ENCODE measurements at places on chromosomes 1 and 21.

GRCh38 chr21:30028537-30028936 lies 88.7 kb upstream of the GRIK1 start:
- DNase-seq, result no peak

GRCh38 chr21:45571641-45572040 lies 29.4 kb upstream of the SLC19A1 start:
- DNase-seq, result no peak

- DNase-seq, result no peak
Observed at GRCh38 chr1:96363826-96364225, 357.8 kb upstream of the PTBP2 start.

DNA sequence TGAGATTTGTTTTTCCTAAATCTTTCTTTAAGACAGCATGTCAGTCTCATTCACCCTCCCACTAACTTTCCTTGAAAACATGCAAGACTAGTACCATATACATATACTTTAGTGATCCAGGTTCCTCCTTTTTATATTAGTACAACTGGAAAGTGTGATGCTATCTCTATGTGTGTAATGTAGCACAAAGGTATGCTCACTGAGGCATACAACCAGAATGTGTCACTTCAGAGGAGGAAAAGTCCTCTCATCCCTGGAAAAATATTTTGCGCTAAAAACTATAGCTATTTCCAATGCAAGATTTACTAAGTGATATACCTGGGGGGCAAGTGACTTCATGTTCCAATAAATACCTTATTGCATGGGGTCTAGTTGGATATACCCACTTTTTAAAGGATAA lies 45.9 kb downstream of the BARHL2 start:
- DNase-seq, result no peak

GRCh38 chr1:74222701-74223100 lies 12.5 kb upstream of the TNNI3K start:
- DNase-seq, result no peak
